Hematopoietic multipotent progenitor cell treated with erythropoietin and hydrocortisone succinate and interleukin-3 and kit ligand, for 17 days (in vitro differentiated cells): ENCODE measurements at places on chromosomes 5 and 9.

GRCh38 chr9:13461414-13461991, 182.0 kb upstream of the MPDZ start:
- no peak for DNase-seq

GRCh38 chr5:9765419-9766140, 135.4 kb upstream of the TAS2R1 start:
- DNase-seq = no peak

DNA sequence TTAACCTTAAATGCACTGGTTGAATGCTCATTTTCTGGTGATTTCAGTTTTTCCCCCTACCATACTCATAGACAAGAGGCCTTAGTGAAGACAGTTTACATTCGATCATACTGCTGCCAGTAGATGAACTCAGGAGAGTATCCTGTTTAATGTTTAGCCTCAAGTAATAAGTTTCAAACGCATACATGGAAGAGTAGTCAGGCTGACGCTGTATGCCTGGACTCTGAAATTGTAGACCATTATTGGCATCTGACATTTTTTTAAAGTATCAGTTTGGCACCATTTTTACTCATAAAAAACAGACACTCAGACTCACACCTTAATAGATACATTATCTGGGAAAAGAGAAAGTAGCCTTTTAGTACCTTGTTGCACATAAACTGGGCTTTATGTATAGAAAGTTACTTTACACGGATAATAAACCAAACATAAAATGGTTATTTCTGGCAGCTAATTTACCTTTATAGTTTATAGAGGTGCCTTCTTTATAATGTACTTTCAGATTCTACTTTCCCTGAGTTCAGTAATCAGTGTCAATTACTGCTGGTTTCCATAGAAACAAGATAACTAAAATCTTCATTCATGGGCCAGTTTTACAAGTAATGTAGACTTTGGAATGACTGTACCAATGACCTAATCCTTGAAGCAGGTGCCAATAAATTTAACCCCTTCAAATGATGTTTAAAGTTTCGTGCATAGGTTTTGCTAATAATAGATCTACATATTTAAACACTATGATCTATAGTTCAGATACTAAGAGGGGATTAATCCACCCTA, 183.8 kb upstream of the ITGA1 start:
- DNase-seq = no peak

DNA sequence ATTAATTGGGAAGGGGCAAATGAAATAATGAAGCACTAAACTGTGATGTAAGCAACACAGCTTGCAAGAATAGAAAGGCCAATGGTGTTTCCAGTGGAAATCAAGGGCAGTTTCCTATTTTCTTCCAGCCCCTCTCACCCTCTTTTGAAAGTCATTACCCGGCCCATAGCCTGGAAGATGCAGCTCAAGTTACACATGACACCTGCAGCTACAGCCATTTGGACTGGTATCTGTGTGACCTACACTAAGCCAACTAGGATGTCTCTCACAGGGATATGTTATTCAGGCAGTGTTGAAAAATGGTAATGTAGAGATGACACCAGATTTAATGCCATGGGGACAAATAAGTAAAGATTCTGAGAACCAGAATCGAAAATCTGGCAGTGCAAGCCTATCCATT, 439.4 kb upstream of the ZNF462 start:
- DNase-seq = no peak

- DNase-seq = no peak
Observed at GRCh38 chr5:171386861-171387344, 746 bp upstream of the NPM1 start.

- DNase-seq = no peak
Observed at GRCh38 chr5:148897842-148898241, 71.4 kb downstream of the ADRB2 start.

GRCh38 chr9:114718801-114719221, 36.8 kb upstream of the TEX48 start:
- no peak for DNase-seq

DNA sequence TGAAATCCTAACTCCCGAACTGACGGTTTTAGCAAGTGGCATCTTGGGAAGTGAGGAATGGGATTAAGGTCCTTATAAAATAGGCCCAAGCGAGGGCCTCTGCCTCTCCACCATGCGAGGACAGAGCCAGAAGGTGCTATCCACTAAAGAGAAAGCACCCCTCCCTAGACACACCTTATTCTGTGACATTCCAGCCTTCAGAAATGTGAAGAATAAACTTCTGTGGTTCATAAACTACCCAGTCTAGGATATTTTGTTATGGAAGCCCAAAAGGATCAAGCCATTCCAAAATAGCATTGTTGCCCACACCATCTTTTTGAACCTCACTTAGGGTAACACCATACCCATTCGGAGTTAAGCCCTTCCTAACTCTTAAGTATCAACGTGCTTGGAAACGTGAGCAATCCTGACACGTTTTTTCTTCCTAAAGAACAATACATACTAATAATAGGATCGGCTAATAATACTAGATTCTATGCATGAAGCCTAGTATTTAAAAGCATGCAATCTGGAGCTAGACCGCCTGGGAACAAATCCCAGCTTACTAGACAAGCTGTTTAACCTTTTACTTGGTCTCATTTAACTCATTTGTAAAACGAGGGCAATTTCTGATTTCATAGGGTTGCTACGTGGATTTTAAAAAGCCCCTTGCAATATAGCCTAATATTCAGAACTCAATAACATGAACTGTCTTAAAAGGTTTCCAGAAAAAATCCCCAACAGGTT, 1.1 kb upstream of the SMC2 start:
- DNase-seq = peak; percentile 15

- DNase-seq = no peak
Observed at GRCh38 chr9:94169968-94170367, 85.7 kb downstream of the PTPDC1 start.

DNA sequence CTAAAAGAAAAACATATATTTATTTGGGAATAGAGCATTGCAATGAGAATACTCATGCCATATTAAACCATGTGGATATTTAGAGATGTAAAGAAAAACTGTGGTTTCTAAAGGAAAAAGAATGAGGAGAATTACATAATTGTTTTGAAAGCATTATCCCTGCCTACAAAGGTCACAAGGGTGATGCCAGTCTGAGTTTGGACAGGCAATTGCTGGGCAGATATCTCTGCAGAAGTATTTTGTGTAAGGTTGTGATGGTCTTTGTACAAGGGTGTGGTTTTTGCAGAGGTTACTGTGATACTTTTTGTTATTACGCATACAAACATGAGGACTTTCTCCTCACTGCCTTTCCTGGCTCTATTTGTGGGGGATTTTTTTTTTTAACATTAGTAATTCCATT, 2022.9 kb upstream of the CDH6 start:
- DNase-seq = no peak

GRCh38 chr9:126361810-126362238, 35.2 kb downstream of the MVB12B start:
- DNase-seq = no peak

DNA sequence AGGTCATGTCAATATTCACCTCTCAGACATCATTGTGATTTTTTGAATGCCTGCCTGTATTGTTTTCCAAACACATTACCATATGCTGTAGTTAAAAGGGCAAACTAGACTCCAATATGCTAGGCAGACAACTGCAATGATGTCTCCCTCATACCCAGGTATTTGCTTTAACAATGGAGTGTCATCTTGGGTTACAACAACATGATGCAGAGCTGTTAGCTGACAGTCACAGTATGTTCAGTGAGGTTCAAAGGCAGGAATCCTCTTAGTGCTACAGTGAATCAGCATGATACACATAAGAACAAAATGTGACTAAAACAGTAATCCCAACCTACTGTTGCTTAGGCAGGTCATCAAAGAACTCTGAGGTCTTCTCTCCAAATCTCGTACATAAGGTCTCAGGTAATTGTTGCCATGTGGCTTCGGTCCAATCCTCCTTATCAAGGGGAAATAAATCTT, 24.0 kb downstream of the OR1J1 start:
- DNase-seq = no peak

DNA sequence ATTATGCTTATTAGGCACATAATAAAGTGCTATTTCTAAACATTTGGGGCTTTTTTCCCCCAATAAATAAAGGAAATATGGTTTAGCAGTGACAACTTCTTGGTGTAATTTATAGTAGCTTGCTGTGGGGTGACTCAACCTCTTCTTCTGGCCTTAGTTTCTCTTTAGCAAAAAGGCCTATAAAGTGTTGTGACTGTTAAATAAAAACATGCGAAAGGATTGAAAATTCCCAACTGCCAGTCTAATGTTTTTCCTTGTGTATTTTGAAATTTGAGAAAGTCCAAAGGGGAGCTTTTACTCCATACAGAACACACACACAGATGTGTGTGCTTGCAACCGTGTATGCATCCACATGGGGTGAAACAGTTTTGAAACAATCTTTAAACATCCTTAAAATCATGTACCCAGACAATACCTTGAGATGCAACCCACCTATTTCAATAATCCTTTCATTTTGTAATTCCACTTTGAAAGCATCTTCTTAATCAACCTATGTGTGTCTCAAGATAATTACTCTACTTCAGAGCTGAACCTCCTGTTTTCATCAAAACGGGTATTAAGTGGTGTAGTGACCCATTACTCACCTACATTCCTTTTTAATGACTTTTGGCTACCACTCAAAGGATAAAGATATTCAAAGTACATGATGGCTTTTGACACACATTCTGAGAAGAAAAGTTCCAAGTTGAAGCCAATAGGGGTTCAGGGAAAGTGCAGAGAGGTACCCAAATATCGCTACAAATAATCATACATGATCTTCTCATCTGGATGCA, 123.8 kb downstream of the DROSHA start:
- DNase-seq = no peak

DNA sequence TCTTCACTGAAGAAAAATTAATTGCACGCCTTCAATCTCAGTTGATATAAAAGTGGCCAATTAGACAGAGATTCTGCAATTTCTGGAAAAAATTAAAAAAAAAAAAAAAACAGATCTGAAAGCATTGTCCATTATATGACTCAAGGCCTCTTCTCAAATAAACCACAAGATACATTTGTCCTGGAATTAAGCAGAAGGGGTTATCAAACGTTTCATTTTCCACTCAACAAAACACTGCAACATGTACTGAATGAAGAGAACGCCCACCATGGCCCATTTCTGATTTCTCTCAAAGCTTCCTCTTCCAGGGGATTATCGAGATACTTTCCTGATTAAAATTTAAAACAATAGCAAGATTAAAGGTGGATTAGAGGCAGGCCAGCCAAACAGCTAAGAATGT, 5.8 kb upstream of the PAPPA start:
- no peak for DNase-seq

DNA sequence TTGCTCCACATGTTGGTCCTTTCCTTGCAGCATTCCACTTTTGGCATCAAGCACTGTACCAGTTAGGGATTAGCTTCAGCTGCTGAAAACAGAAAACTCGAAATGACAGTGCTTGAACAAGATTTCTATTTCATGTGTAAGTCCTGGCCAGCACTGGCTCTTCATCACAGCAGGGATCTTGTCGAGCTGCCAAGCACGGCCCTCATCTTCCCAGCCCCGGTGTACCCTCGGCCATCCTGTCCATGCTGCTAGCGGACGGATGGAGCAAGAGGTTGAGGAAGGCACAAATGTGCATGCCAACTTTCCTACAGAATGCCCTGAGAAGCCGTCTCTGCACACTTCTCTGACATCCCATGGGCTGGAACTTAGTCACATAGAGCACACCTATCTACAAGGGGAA, 130.6 kb downstream of the TENT4A start:
- no peak for DNase-seq

GRCh38 chr5:65434122-65434521, 47.6 kb downstream of the ADAMTS6 start:
- DNase-seq = no peak

DNA sequence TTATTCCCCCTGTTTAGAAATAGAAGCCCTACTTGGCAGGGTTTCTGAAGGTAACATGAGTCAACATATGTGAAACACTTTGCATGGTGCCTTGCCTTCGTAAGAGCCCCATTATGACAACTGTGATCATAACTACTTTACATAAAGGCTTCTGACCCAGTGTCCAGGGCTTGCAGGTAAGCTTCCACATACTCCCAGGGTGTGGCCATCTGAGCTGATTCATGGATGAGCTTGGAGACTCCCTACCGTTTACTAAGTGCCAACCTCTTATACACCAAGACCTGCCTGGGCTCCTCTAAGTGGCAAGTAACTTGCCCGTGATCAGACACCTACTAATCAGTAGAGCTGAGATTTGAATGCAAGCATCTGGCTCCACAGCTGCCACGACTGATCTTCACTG, 62.8 kb upstream of the C5orf58 start:
- no peak for DNase-seq

- no peak for DNase-seq
Observed at GRCh38 chr5:69270840-69271239, 36.2 kb downstream of the CDK7 start.
